ENCODE measurements at places on chromosomes 12 and 14. TPM values are rescaled to one million over a fixed set of nuclear protein-coding genes. Genes with fewer than 3 reads are reported as not detected.
A peak's percentile ranks its signal among the peaks of the same experiment; 100 is the strongest.

GRCh38 chr12:121921066-121921465, 2.7 kb downstream of the CFAP251 start:
- H3K36me3 ChIP-seq, result peaks cover 2% of the 10 kb centered on the region
- H3K27ac ChIP-seq, result no peak overlapping the region
- DNase-seq, result no peak
- peaks cover 14% of the 10 kb centered on the region for H3K4me1 ChIP-seq
- no peak overlapping the region for H3K4me3 ChIP-seq
- H3K27me3 ChIP-seq, result no peaks in the 10 kb centered on the region

- H3K27me3 ChIP-seq, result no peaks in the 10 kb centered on the region
- H3K4me3 ChIP-seq, result no peak overlapping the region
- no peak for DNase-seq
- peaks cover 6% of the 10 kb centered on the region for H3K4me1 ChIP-seq
- H3K36me3 ChIP-seq, result no peaks in the 10 kb centered on the region
- H3K27ac ChIP-seq, result no peak overlapping the region
These were observed 89.2 kb upstream of the DYNC1H1 start for GRCh38 chr14:101875041-101875726.

DNA sequence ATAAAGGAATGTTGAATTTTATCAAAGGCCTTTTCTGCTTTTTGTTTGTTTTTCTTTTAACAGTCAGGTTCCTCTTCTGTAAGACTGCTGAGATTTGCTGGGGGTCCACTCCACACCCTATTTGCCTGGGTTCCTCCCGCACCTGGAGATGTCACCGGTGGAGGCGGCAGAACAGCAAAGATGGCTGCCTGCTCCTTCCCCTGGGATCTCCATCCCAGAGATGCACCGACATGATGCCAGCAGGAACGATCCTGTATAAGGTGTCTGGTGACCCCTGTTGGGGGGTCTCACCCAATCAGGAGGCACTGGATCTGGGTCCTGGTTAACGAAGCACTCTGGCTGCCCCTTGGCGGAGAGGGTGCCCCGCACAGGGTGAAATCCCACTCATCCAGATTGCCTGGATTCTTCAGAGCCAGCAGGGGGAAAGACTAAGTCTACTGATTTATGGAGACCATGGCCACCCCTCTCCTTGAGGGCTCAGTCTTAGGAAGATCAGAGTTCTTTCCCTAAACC, 244.0 kb upstream of the MDGA2 start:
- no peak for DNase-seq
- H3K4me1 ChIP-seq, result no peaks in the 10 kb centered on the region
- H3K27ac ChIP-seq, result no peak overlapping the region
- H3K27me3 ChIP-seq, result no peaks in the 10 kb centered on the region

- no peaks in the 10 kb centered on the region for H3K4me1 ChIP-seq
- DNase-seq, result no peak
- H3K27ac ChIP-seq, result no peak overlapping the region
- H3K4me3 ChIP-seq, result no peak overlapping the region
These were observed 178.8 kb downstream of the GRIP1 start for GRCh38 chr12:66500091-66500490.

DNA sequence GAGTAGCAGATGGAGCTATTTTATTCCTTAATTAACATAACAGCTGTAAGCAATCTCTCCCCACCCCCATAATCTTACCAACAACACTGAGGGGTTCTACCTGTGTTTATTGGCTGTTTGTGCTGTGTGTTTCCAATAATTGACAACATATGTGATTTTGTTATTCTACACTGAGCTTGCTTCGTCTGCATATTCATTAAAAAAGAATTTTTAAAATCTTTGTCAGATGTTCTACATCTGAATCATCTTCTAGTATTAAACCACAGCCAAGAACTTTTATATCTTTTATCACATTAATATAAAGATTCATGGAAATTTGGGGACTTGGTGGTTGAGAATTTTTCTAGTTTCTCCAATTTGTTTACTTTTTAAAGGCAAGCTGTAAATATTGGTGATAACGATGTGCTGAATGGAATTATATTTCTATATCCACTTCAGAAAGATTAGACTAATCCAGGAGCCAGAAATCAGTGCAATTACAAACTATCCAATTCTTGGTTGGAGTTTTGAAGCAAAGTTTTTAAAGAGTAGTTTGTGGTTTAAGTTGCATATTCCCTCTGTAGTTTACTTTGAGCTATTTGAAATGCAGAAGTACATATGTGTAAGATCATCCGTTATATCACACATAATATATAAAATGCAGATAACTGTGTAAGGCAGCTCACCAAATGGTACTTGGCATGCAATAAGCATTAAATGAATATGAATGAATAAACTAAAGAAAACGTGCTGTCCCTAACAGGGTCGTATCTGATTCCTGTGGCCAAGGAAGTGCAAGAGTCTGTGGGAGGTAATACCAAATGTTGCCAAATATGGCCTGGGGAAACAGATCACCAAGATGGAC, 206.9 kb downstream of the PELI2 start:
- H3K27ac ChIP-seq, result no peak overlapping the region
- DNase-seq, result no peak
- no peaks in the 10 kb centered on the region for H3K36me3 ChIP-seq

DNA sequence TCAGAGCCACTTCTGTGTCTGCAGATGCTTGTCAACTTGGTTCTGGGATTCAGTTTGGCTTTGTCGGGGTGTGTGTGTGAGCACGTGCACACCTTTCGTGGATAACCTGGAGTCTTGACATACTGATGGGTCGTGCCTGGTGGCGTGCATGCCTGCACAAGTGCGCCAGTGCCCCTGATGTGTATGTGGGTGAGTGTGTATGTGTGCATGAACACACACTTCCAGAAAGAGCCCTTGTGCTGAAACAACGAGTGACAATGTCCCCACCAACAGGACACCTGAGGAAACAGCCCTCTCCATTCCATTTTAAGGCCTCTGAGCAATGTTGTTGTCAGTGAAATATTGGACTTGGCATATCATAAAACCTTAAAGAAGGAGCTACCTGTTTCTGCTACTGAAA, 53.9 kb downstream of the SMUG1 start:
- no peaks in the 10 kb centered on the region for H3K27me3 ChIP-seq
- H3K4me1 ChIP-seq, result no peaks in the 10 kb centered on the region
- no peak overlapping the region for H3K4me3 ChIP-seq
- H3K36me3 ChIP-seq, result peaks cover 3% of the 10 kb centered on the region
- no peak overlapping the region for H3K27ac ChIP-seq

GRCh38 chr14:32018391-32019092, 58.6 kb upstream of the ARHGAP5 start:
- no peak for DNase-seq
- H3K27me3 ChIP-seq, result no peaks in the 10 kb centered on the region
- H3K4me1 ChIP-seq, result peaks cover 12% of the 10 kb centered on the region
- no peaks in the 10 kb centered on the region for H3K36me3 ChIP-seq
- no peak overlapping the region for H3K4me3 ChIP-seq

- H3K4me3 ChIP-seq, result no peak overlapping the region
- DNase-seq, result no peak
- H3K27ac ChIP-seq, result no peak overlapping the region
- no peaks in the 10 kb centered on the region for H3K4me1 ChIP-seq
- H3K36me3 ChIP-seq, result no peaks in the 10 kb centered on the region
These were observed 702.9 kb downstream of the TRHDE start for GRCh38 chr12:72974954-72975555.

DNA sequence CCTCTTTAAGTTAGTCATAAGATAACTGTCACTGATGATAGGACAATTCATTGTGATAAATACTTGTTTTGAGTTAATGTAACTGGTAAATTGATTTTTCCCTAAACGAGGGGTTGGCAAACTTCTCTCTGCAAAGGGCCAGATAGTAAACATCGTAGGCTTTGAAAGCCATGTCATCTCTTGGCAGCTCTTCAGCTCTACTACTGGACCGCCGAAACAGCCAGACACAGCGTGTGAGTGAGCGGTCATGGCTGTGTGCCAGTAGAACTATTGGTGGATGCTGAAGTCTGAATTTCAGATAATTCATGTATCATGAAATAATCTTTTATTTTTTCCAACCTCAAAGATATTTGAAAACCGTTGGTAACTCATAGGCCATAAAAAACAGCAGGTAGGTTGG, 9.9 kb downstream of the PIWIL1 start:
- H3K27ac ChIP-seq, result no peak overlapping the region
- no peaks in the 10 kb centered on the region for H3K36me3 ChIP-seq
- no peaks in the 10 kb centered on the region for H3K27me3 ChIP-seq
- no peak for DNase-seq
- no peak overlapping the region for H3K4me3 ChIP-seq

Gene SRGAP1
- 24.1 TPM for total RNA-seq

Gene DCN
- 1,972 TPM for total RNA-seq

GRCh38 chr12:79874665-79875064, 60.2 kb downstream of the PPP1R12A start:
- no peak overlapping the region for H3K27ac ChIP-seq
- no peaks in the 10 kb centered on the region for H3K27me3 ChIP-seq

Gene DPY19L2
- 13.5 TPM for total RNA-seq

GRCh38 chr14:52011523-52011922, 22.2 kb downstream of the RTRAF start:
- no peaks in the 10 kb centered on the region for H3K4me1 ChIP-seq
- H3K4me3 ChIP-seq, result no peak overlapping the region
- H3K27me3 ChIP-seq, result no peaks in the 10 kb centered on the region
- DNase-seq, result no peak

DNA sequence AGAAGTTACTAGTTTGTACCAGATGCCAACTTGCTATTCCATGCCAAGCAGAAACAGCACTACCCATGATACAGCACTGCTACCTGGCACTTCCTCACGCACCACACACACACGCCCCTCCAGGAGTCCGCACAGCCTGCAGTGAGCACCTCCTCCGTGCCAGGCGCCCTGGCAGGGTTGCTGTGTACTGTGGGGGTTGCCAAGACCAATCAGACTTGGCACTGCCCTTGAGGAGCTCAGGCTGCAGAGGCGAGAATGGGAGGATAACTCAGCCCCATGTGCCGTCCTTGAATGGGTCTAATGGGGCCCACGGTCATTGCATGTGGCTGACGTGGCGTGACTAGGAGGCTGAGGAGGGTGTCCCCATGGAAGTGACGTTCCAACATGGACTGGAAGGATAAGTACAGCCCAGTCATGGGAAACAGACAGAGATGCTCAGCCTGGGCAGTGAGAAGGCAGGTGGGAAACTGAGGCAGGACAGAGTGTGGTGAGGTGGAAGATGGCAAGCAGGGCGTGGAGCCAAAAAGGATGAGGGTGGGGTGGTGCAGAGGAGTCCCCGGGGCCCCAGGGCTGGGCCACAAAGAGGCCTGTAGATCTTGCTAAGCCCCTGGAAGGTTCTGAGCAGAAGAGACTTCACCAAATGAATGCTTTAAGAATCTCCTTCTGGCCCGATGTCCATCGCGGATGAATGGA, 65.3 kb upstream of the C14orf180 start:
- no peak overlapping the region for H3K27ac ChIP-seq
- H3K27me3 ChIP-seq, result no peaks in the 10 kb centered on the region
- no peaks in the 10 kb centered on the region for H3K36me3 ChIP-seq
- no peak for DNase-seq

DNA sequence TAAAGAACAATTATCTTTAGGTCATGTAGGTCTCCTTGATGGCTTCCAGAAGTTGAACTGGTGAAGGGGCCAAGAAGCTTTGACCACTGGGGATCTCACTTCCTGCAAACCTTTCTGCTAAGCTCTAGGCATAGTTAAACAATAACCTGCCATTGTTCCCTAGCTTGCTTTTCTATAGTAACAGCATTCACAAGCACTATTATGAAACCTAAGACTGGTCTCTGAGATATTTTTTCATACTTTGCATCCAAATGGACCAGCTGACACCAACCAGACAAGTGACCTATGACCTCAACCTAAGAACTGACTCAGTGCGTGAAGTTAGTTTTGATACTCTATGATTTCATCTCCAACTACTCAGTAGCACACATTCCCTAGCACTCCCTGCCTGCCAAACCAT, 129.1 kb downstream of the PTPRB start:
- no peaks in the 10 kb centered on the region for H3K4me1 ChIP-seq
- no peak overlapping the region for H3K27ac ChIP-seq
- no peaks in the 10 kb centered on the region for H3K27me3 ChIP-seq
- no peak for DNase-seq
- no peak overlapping the region for H3K4me3 ChIP-seq

- H3K4me3 ChIP-seq, result no peak overlapping the region
- no peaks in the 10 kb centered on the region for H3K4me1 ChIP-seq
- H3K36me3 ChIP-seq, result no peaks in the 10 kb centered on the region
- no peaks in the 10 kb centered on the region for H3K27me3 ChIP-seq
- no peak overlapping the region for H3K27ac ChIP-seq
These were observed 101.0 kb upstream of the GZMB start for GRCh38 chr14:24734917-24735500.

DNA sequence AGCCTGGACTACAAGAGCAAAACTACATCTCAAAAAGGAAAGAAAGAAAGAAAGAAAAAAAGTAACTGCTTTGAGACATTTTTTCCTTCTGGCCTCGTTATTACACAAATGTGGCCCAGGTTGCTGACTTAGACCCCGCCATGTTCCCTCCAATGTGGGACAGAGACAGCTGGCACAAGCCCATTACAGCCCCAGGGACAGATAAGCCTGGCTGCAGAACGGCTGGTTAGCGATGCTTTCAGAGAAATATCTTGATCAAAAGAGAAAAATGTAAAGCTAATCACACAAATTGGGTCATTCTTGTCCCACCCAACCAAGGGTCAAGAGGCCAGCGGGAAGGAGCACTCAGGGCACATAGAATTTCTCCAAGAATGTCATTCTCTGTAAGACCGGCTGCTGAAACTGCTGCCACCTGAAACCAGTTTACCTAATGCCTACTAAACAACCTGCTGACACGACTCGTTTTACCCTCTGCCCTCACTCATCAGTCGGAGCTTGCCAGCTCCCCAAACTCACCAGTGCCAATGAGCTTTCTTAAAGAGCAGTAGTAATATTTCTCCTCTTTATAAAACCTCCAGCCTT, 63.1 kb downstream of the TNFAIP2 start:
- H3K27ac ChIP-seq, result no peak overlapping the region
- DNase-seq, result no peak
- H3K4me3 ChIP-seq, result no peak overlapping the region
- H3K27me3 ChIP-seq, result peaks cover 8% of the 10 kb centered on the region

Gene NR1H4
- not detected for total RNA-seq

GRCh38 chr12:11761869-11762567, 112.5 kb downstream of the ETV6 start:
- no peaks in the 10 kb centered on the region for H3K27me3 ChIP-seq
- H3K36me3 ChIP-seq, result no peaks in the 10 kb centered on the region

- no peaks in the 10 kb centered on the region for H3K4me1 ChIP-seq
- peak within 1 kb of the TSS; percentile 69 for H3K4me3 ChIP-seq
- no peaks in the 10 kb centered on the region for H3K27me3 ChIP-seq
- H3K36me3 ChIP-seq, result no peaks in the 10 kb centered on the region
These were observed at the start of gene SCN8A for GRCh38 chr12:51591016-51591901. Gene SCN8A (plus strand): TSS chr12:51591233. CDS start chr12:51662818, 71,585 bp downstream.

GRCh38 chr12:4569261-4569660, 7.3 kb downstream of the DYRK4 start:
- no peak overlapping the region for H3K27ac ChIP-seq
- H3K4me3 ChIP-seq, result no peak overlapping the region
- DNase-seq, result no peak
- no peaks in the 10 kb centered on the region for H3K36me3 ChIP-seq

GRCh38 chr12:71014180-71014785, 93.7 kb upstream of the PTPRR start:
- H3K4me1 ChIP-seq, result peaks cover 6% of the 10 kb centered on the region
- DNase-seq, result no peak
- no peaks in the 10 kb centered on the region for H3K27me3 ChIP-seq
- H3K36me3 ChIP-seq, result no peaks in the 10 kb centered on the region
- H3K4me3 ChIP-seq, result no peak overlapping the region

Data from thoracic aorta (tissue), 2 donors.